ENCODE measurements at places on chromosomes 7 and 10.

DNA sequence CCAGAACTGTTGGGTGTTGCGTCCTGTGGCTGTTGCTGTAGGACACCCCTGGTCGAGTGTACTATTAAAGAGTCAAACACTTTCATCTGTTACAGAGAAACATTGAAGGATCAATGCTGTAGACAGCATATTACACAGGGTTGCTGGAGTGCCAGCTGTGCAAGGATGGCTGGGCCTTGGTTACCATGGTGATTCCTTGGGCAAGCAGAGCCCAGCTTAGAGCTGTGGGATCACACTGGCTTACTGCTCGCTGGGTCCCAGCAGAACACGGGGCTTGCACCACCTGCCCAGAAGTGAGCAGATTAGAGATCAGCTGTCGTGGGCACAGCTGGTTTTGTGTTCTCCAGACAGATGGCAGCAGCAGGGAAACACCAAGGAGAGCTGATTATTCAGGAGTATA lies 76.0 kb downstream of the GPR141 start:
- DNase-seq = no peak

- DNase-seq = no peak
Measured at GRCh38 chr7:4189131-4189570, 492.9 kb upstream of the FOXK1 start.

- DNase-seq = no peak
Measured at GRCh38 chr10:115167751-115168150, 74.6 kb downstream of the ATRNL1 start.

DNA sequence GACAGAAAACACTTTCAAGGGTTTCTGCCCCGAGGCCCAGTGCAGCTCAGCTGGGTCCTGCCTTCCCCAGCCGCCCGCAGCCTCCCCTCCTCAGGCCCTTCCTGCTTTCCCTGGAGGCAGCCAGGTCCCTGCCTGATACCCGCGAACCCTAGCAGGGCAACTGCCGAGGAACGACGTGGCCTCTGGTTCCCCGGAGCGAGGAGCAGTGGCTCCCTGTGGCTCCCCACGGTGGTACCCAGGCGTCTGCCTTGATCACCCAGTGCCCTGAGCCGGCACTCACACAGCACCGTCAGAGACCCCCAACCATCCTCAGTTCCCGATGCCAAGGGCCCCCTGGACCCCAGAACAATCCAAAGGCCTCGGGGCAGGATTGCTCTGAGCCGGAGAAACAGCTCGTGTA lies 58.3 kb downstream of the CFAP46 start:
- no peak for DNase-seq

- no peak for DNase-seq
Measured at GRCh38 chr7:47572939-47573757, 8.8 kb downstream of the TNS3 start.

- DNase-seq = no peak
Measured at GRCh38 chr7:50599385-50599784, 34.2 kb upstream of the DDC start.

GRCh38 chr7:151085691-151086620 lies at the start of gene AGAP3:
Gene AGAP3, plus strand, starts transcription at chr7:151086475. Its CDS starts 267 bp downstream, at chr7:151086742.
- DNase-seq = peak; percentile 53

DNA sequence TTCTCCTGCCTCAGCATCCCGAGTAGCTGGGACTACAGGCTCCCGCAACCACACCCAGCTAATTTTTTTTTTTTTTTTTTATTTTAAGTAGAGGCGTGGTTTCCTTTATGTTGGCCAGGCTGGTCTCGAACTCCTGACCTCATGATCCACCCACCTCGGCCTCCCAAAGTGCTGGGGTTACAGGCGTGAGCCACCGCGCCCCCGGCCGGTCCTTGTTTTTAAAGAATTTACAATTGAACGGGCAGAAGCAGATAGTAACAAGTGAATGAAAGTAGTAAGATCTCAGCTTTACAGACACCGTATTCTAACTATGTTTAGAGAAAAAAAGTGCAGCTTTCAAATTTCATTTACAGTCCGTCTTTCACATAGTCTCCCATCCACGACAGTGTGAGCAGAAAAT lies 112.5 kb upstream of the VWC2 start:
- no peak for DNase-seq

- DNase-seq = no peak
Measured at GRCh38 chr10:75977139-75977538, 545.7 kb downstream of the LRMDA start.

- DNase-seq = no peak
Measured at GRCh38 chr10:24453404-24453830, 244.5 kb downstream of the KIAA1217 start.

DNA sequence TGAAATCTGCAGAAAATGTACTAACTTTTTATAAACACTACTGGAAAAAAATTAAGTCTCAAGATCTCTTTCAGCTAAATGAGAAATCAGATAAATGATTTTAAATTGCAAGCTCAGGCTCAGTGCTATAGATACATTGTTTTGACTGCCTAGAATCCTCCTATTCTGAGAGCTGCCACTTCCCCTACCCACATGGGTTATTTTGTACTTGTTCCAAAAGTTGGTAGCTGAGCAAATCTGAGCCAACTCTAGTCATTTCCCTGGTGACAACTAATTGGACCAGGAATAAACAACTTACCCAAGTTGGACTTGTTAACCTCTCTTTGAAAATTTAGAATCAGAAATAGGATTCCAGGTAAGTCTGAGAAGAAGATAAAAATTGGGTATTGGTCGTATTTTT lies 202.1 kb downstream of the MBL2 start:
- no peak for DNase-seq

- no peak for DNase-seq
Measured at GRCh38 chr7:23804707-23805106, 94.7 kb downstream of the STK31 start.

GRCh38 chr7:96837593-96837992 lies 127.9 kb upstream of the SEM1 start:
- DNase-seq = no peak

Measured in GDM1 (cell line).